ENCODE measurements at places on chromosomes 6 and 20.

DNA sequence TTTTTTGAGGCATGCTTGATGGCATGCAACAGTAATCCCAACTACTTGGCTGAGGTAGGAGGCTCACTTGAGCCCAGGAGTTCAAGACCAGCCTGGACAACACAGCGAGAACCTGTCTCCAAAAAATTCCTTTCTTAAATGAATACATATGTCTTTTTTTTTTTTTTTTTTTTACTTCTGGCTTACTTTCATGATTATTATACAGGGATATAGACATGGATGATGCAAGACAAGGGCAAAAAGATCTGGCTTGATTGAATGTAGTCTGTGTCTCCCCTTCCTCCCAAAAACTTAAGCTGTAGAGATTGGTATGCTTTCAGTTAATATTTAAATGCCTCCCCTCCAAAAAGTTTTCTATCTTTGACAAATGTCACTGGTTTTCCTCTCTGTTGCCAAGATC lies 7.6 kb downstream of the SNX3 start:
- DNase-seq, result no peak

DNA sequence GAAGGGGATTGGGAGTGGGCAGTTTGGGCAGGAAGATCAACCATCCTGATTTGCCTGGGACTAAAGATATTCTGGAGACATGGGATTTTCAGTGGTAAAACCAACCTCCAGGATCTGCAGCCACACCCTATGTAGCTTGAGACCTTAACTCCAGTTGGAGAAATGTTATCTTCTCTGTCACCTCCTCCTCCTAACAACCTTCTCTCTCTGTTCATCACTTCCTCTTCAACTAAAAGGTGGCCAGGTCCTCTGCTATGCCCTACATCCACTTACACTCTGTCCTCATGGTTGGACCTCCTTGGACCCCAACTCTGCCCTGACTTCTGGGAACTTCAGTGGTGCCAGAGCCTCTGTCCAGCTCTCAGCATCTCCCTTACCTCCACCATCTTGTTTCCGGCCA lies 42.0 kb upstream of the SLC9A8 start:
- DNase-seq, result no peak

- DNase-seq, result no peak
Observed at GRCh38 chr20:2298116-2298515, 2.3 kb downstream of the TGM3 start.

DNA sequence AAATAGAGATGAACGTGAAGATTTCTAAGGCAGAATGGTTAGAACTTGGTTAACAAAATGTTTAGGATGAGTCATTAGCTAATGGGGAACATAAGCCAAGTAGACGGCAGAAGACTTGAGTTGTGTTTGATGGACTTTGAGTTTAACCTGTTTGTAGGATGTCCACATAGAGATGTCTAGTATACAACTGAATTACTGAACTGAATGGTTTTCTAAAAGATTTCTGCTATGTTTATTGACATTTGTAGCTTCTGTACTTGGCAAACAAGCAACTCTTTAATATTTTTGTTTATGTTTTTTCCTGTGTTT lies 54.5 kb upstream of the DYNLRB1 start:
- DNase-seq, result no peak

GRCh38 chr6:42460883-42461282 lies 9.2 kb upstream of the TRERF1 start:
- no peak for DNase-seq

DNA sequence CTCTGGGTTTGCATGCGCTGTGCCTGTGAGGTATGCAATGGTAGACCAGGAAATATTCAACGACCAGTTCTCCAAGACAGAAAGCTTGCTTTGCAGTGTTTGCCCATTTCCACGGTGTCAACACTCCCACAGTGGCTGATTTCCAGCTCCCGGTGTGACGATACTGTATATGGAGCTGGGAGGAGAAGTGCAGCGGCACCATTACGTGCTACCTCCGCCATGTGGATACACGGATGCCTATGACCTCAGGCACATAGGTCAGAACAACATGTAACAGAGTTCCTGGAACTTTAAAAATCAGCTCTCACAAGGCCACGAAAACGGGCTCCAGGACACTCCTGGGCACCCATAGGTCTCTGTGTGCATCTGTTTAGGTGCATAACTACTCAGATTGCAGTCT lies 51.1 kb downstream of the NFATC2 start:
- no peak for DNase-seq

DNA sequence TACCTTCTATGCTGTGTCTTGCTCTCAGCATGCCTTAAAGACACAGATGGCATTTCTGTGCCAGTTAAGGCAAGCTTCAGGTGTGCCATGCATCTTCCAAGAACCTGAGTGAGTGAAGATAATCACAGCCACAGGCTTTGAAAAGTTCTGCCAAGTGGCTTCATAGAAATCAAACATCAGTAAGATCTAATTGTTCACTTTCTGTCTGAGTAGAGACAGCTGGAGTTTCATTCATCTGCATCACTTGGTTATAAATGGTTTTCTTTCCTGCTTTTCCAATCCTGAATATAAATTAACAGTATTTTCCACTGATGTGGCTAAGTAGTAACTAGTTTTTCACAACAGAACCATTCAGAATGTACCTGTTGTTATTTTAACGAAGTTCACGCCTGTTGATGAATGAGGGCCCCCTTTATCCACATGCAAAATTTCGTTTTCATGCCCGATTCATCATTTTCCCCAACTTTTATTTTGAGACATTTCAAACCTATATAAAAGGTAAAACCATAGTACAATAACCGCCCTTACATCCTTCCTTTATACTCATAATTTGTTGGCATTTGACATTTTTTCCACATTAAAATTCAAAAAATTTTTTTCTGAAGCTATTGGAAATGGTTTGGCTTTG lies 38.6 kb upstream of the KCNG1 start:
- no peak for DNase-seq

DNA sequence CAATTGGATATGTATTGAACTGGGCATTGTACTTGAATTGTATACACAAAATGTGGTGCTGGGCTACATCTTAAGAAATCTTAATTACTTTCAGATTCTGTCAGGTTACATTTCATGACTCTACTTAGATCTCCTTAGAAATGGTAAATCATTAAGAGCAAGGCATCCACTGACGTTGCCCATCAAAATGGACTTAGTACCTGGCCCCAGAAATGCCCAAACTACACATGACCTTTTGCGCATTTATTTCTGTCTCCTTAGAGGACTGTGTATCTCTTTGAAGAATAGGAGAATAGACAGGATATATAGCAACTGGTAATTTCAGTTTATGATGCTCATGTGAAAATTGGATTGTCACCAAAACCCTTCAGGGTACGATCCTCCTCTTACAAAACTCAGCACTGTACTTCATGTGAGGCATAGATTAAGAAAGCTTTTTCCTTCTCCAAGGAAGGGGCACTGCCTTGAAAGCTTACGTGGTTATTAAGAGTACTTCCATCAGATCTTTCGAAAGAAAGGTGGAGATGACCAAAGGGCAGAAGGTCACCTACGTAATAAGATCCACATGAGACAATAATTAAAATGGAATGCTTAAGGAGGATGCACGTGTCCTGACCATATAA lies 61.4 kb upstream of the BMP2 start:
- DNase-seq, result no peak

- DNase-seq, result no peak
Observed at GRCh38 chr6:23420659-23421350, 705.2 kb upstream of the NRSN1 start.

- DNase-seq, result no peak
Observed at GRCh38 chr6:116136933-116137340, 11.0 kb upstream of the COL10A1 start.

DNA sequence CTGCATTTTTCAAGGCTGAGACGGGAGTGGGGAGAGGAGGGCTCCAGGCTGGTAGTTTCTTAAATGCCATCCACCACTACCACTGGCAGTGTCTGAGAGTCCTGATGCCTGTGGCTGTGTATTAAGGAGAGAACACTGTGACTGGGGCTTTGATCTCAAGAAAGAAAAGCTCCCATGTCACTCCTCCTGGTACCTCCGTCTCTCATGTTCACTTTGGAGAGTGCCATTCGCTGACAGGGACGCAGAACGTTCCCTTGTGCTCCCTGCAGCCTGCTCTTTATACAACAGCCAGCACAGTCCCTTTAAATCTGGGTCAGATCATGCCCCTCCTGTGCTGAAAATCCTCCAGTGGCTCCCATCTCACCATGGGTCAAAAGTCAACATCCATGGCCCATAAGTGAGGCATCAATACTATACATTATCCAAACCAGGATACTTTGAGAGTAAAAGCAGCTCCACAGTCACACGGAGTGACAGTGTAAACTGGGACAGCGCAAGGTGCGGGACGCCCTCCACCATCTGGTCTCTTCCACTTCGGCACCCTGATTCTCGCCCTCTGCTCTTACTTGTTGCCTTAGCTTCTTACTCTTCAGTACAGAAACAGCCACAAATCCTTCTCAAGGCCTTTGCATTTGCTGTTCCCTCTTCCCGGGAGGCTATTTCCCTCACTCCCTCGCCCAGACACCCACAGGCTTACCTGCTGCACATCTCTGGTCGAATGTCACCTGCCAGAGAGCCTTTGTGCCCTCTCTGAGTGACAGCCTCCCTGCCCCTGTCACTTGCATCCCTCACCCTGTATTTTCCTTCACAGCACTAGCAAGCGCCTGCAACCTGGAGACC lies 20.0 kb downstream of the PDYN start:
- DNase-seq, result no peak

DNA sequence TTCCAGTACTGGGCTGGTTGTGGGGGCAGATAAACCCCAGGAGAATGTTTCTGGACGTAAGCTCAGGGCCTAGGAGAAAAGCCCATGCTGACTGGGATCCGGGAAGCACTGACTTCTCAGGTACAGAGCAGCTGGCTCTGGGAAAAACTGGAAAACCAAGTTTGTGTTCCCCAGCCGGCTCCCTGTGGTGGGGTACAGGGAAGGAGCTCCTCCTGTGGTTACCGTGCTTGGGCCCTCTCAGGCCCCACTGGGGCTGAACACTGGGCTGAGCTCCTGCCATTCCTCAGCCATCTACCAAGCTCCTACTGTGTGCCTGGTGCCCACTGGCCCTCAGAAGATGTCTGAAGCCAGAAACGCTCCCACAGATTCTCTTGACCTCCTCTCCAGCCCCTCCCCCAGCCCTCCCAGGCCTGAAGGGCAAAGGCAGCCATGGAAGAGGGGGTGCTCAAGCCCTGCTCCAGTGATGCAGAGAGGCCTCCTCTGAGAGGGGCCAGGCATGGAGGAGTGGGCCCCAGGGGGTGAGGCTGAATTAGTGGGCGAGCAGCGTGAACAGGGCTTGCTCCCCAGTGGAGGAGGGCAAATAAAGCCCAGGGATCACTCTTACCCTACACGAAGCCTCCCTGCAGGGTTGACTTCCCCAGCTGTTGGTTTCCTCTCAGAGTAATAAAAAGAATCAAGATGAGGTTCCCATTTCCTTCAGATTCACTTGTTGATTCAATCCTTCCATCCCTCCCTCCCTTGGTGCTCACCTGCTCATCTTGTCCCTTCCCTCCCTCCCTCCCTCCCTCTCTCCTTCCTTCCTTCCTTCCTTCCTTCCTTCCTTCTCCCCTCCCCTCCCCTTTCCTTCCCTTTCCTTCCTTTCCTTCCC lies 100.0 kb downstream of the VEGFA start:
- DNase-seq, result no peak

GRCh38 chr6:160202411-160202810 lies 56.2 kb downstream of the SLC22A2 start:
- DNase-seq, result no peak

DNA sequence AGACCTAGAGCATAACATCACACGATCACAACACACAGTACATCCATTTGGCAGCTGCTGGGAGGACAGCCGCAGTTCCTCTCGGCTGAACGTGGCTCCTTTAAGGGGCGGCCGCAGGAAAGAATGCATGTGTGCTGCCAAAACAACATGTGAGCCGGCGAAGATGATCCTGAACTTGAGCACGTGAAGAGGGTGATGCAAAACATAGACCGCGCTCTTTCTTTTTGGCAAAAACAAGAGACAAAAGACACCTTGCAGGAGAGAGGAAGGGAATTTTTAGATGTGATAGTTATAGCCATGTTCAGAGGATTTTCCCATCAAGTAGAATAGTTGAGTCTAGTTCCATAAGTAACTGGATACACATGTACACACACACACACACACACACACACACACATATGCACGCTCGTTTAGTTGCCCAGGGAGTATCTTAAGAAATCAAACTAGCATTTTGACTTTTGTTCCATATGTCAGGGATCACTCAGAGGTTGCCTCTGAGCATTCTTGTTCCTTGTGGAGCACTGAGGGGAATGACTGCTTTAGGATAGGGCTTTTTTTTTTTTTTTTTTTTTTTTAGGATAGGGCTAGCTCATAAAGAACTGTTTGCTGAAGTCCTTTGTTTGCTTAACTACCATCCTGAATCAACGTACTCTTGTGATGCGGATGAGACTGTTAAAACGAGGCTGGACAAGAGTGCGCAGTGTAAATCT lies 21.7 kb upstream of the RANBP9 start:
- no peak for DNase-seq

GRCh38 chr20:63091901-63092659 lies 85.3 kb upstream of the BHLHE23 start:
- DNase-seq, result peak; percentile 63

GRCh38 chr20:38128691-38129090 lies 36.4 kb downstream of the TGM2 start:
- DNase-seq, result no peak

- no peak for DNase-seq
Observed at GRCh38 chr6:108883172-108883571, 35.0 kb downstream of the ARMC2 start.

GRCh38 chr20:19970256-19970765 lies 46.9 kb upstream of the NAA20 start:
- DNase-seq, result no peak

DNA sequence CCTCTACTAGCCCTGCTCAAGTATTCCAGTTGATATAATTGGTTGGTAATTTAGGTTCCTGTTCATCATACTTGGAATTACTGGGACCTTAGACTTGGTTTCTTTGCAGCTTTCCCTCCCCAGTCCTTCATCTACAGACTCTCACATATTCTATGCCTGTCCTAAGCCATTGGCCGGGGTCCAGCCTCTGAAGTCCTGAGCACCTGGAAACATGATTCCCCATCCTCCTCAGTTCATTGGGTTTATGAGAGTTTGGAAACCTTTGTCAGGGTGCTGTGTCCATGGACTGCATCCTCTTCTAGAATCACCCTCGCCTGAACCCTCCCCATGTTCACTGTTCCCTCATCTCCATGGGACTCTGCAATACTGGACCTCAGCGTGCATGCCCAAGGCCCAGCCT lies 8.8 kb downstream of the GSTA2 start:
- no peak for DNase-seq

Measured in type B pancreatic cell (in vitro differentiated cells).